DMS153 (cell line): ENCODE measurements at places on chromosomes 5 and 9.

- DNase-seq, result no peak
These were observed 68.8 kb upstream of the SSBP2 start for GRCh38 chr5:81819556-81820317.

GRCh38 chr5:68646144-68646543 lies 430.6 kb downstream of the PIK3R1 start:
- DNase-seq, result no peak

DNA sequence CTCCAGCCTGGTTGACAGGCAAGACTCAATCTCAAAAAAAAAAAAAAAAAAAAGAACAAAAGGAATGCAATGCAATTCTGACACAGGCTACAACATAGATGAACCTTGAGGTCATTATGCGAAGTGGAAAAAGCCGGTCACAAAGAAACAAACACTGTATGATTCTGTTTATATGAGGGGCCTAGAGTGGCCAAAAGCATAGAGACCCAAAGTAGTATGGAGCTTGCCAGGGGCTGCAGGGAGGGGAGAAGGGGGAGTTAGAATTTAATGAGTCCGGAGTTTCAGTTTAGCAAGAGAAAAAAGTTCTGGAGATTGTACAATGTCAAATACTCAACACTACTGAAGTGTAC lies 33.2 kb upstream of the ASS1 start:
- DNase-seq, result no peak

GRCh38 chr9:107489687-107490605 lies at the start of gene KLF4:
KLF4 (minus strand) TSS chr9:107489769; CDS start chr9:107489172, 597 bp downstream.
- DNase-seq, result peak; percentile 84

- no peak for DNase-seq
These were observed 122.3 kb downstream of the GNAQ start for GRCh38 chr9:77909306-77909705.

- DNase-seq, result no peak
These were observed 295.8 kb downstream of the MLLT3 start for GRCh38 chr9:20326516-20326915.

DNA sequence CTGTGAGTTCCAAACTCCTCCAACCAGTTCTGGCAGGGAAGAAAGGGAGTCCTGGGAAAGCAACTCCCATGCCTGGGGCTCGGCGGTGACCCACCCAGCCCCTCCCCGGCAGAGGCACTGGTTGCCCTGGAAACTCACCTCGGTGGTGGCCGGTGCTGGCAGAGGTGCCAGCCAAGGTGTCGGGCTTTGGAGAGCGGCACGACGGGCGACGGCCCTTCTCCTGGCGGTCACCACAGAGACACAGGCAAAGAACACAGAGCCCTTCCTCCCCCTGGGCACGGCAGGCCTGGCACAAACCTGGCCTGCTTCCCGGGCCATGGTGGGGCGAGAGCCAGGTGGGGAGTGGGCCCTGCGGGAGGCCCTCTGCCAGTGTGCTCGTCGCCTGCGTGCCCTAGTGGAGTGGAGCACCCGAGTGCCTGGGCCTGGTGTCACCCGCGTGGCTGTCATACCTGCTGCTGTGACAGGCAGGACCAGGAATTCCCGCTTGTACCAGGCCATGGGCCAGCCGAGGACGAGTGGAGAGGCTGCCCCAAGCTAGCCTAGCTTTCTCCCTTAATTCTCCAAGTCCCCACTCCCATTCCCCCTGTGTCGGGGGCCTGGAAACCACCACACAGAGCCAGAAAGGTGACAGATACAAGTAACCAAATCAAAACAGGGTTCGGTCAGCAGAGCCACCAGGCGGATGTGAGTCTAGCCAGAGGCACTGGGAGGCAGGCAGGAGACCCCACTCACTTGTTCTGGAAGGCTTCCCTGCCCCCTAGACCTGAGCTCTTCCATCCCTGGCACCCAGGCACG lies 8.2 kb upstream of the RALGDS start:
- DNase-seq, result no peak

GRCh38 chr5:149801307-149801990 lies 71.3 kb downstream of the PPARGC1B start:
- DNase-seq, result no peak

DNA sequence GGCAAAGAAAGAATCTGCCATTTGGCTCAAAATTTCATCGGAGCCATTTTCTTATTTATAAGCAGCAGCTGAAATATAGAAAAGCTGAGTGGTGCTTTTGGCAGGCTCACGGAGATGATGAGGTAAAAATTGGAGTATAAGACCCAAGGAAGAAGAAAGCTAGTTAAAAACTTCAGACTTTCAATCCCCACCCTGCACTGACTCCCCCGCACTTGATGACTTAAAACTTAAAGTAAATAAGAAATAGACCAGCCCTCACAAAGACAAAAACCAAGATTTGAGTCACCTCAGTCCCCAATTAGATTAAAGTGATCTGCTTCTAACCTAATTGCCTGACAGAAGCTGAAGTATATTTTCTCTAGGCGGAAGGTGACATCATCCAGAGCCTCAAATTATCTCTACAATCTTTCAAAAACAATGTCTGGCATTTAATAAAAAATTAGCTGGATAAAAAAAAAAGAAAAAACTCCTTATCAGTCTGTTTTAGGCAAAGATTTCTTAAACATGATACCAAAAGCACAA lies 124.0 kb upstream of the PJA2 start:
- DNase-seq, result no peak

- DNase-seq, result no peak
These were observed 26.3 kb downstream of the GSN start for GRCh38 chr9:121294151-121294743.
